Thymus (tissue), 14 donors: ENCODE measurements at places on chromosomes 3 and 15. TPM values are rescaled to one million over a fixed set of nuclear protein-coding genes. Genes with fewer than 3 reads are reported as not detected.

GRCh38 chr15:78372880-78373279, 32.7 kb downstream of the CRABP1 start:
- DNase-seq: no peak

DNA sequence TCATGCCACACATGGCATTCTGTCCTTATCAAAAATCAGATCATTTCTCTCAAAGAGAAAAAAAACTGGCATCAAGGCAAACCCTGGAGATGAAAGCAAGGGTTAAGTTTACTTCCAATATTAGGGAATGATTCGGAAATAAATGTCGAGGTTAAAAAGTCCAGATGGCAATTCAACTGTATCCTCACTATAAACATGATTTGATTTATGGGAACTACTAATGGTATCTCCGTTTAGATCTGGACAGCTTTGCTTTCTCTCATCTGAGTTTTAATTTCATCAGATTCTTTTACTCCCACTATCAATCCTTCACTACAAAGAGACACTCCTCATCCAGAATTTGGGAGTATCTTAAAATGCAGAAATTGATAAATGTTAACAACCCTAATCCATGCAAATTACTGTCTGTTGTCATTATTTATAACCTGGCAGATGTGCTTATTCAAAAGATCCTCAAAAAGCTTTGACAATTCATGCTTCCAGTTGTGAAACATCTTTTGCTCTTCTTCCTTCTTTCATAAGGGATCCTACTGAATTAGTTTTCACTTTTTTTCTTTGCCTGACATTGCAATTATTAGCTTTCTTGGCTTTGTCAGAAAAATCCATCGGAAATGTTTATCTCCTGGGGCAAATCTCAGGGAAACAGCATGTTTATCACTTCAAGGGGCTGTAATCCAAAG, 903.2 kb downstream of the MCTP2 start:
- no peak for DNase-seq

DNA sequence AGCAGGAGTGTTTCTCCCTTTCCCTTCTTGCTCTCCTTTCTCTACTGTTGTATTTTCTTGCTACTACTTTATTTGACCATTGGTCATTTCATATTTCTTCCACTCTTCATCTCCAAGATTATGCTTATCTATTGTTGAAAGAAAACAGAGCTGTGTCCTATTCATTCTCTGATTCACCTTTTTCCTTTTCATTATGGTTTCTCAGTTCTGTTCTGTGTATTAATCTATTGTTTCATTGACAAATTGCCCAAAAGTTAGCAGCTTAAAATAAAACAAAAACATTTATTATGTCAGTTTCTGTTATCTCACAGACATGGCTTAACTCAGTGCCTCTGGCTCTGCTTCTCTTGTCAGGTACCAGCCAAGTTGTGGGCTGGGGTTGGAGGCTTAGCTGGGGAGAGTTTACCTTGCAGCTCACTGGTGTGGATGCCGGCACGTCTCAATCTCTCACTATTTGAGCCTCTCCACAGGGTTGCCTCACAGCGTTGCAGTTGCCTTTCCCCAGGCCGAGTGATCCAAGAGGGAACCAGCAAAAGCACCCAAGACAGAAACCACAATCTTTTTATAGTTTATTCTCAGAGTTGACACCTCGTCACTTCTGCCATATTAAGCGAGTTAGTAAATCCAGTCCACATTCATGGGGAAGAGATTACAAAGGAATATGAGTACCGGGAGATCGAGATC, 36.9 kb upstream of the FILIP1L start:
- DNase-seq: no peak

DNA sequence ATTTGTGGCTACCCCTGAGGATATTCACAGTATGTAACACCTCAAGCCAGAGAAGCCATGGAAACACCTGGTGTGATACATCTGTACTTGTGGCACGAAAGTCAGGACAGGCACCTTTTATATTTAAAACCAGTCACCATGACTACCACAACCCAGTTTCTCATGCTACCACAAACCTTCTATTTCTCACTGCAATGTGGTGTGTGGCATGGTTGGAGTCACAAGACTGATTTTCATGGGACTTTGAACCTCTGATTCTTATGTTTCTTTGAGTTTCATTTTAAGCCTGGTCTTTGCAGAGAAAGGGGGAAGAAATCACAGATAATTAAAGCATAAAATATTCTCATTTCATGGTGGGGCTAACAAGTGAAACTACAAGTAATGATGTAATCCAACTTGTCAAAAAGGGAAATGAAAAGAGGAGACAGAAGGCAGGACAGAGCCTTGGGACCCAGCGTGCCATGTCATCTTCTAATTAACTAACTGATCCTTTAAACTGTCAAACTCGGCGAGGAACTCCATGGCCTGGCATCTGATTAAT, 175.9 kb downstream of the PDZRN3 start:
- DNase-seq: no peak

GRCh38 chr3:34483311-34483887, 685.0 kb downstream of the PDCD6IP start:
- DNase-seq: no peak

GRCh38 chr15:88276821-88277410, 20.4 kb upstream of the NTRK3 start:
- no peak for DNase-seq

DNA sequence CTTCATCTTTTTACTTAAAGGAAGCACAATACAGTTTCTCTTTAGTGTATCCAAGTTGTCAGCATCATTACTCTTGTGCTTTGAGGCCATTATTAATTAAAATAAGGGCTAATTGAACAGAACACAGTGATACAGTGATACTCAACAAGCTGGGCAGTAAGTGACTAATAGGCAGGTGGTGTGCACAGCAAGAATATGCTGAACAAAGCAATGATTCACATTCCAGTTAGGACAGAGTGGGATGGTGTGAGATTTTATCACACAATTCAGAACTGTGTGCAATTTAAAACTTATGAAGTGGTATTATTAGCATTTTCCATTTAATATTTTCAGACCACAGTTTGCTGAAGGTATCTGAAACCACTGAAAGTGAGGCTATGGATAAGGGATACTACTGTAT, 116.9 kb downstream of the PLOD2 start:
- no peak for DNase-seq

GRCh38 chr3:55570271-55570711, 83.2 kb upstream of the WNT5A start:
- no peak for DNase-seq

DNA sequence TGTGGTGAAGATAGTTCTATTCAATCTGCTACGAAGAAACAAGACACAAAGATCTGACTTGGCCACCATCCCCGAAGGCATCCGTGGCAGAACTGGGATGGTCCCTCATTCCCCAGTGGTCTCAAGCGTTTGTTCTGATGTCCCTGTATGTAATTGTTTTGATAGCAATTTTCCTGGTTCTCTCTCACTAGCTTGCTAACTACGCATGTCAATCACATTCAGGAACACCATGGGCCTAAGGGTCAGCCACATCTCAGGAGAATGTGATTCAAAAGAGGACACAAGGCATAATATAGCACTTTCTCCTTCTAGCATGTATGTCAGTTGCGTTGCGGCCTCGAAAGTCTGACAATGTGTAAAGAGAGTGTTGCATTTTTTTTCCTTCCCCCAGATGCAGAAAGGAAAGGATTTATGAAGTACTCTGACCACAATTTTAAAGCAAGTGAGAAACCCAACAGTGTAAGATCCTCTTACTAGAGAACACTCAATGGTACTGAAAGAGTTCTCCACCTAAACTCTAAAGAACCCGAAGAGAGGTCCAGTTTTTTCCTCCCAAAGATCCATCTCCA, 32.0 kb upstream of the TCF12 start:
- no peak for DNase-seq

DNA sequence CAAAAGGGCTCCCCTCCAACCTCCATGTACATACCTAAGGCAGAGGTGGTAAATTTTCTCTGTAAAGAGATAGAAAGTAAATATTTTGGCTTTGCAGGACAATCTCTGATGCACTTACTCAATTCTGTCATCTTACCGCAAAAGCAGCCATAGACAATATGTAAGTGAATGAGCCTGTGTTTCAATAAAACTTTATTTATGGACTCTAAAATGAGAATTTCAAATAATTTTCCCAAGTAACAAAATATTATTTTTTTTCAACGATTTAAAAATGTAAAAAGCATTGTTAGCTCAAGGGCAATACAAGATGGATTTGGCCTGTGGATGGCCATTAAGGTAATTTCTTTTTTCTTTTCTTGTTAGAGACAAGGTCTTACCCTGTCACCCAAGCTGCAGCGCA, 44.7 kb downstream of the SHQ1 start:
- no peak for DNase-seq

GRCh38 chr15:51094606-51095569, at the start of gene TNFAIP8L3:
TSS of gene TNFAIP8L3 (minus strand) at chr15:51094906. CDS start at chr15:51094595, 311 bp downstream.
- no peak for DNase-seq

GRCh38 chr3:98855806-98856400, 45.6 kb downstream of the DCBLD2 start:
- DNase-seq: no peak

GRCh38 chr3:158794936-158795518, 6.8 kb upstream of the MFSD1 start:
- DNase-seq: no peak

DNA sequence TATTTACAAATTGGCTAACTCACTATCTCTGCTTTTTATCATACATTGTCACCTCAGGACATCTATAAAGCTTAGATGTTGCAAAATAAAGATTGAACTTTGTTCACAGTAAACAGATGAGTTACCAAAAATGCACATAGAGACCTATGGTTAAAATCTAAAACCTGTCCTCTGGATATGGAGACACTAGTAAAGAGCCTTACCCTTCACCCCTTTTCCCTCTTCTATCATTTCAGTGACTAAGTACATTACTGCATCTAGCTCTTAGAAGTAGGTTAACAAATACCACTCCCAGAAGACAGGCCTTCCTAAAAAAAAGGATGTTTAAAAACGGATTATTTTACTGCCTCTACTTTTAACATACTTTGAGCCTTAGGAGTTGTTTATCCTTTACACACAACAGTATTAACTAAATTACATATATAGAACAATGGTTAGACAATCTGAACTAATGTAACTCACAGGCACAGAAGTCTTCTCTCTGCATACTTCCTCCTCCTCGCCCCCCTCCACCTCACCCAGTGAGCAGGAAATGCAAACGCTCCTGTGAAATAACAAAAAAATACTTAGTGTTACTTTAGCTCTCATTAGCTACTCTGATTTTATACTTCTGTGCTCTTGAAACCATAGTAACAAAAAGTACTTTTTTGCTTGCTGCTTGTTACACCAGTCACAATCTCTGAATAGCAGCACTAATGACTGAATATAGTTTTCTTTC, 23.3 kb downstream of the IREB2 start:
- DNase-seq: no peak

DNA sequence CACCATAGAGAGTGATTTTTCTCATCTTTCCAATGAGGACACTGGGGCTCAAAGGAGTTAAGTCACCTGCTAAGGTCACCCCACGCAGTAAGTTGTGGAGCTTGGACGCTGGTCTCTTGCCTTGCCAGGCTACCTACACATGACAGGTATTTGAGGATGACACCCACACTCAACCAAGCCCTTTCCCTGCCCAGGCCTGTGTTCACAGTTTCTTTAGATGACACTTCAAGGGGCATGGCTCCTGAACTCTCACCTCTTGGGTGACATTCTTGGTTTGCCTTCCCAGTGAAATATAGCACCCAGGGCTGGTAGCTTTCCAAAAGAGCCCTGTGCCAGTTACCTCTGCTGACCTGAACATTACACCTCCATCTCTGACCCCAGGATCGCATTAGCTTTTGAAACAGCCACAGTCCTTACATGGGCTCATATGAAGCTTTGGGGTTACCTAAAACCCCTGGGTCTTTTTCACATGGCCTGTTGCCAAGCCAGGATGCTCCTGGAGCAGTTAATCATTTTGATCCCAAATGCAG, 148.0 kb downstream of the RPLP1 start:
- no peak for DNase-seq

The NOX5 gene
- total RNA-seq: 0.19 TPM

The SCAANT1 gene
- total RNA-seq: not detected

The SERPINI2 gene
- 0.19 TPM for total RNA-seq

The ERICH6 gene
- 0.14 TPM for total RNA-seq

The LYZL4 gene
- 0.14 TPM for total RNA-seq

The GPR160 gene
- 7.7 TPM for total RNA-seq

The VIPR1 gene
- total RNA-seq: 1.8 TPM
